Hair follicular keratinocyte (primary cell): ENCODE measurements at places on chromosomes 2 and 18. TPM values are rescaled to one million over a fixed set of nuclear protein-coding genes. Genes with fewer than 3 reads are reported as not detected.

UPP2 gene
- total RNA-seq: not detected in 2 replicates

SLC23A3 gene
- total RNA-seq: 0.11 and 0.39 TPM in 2 replicates

TLX2 gene
- 0.08 TPM in 1 of 2 replicates, not detected in the other for total RNA-seq

CTNNA2 gene
- total RNA-seq: not detected in 2 replicates
